ENCODE measurements at places on chromosomes 5 and 9.

DNA sequence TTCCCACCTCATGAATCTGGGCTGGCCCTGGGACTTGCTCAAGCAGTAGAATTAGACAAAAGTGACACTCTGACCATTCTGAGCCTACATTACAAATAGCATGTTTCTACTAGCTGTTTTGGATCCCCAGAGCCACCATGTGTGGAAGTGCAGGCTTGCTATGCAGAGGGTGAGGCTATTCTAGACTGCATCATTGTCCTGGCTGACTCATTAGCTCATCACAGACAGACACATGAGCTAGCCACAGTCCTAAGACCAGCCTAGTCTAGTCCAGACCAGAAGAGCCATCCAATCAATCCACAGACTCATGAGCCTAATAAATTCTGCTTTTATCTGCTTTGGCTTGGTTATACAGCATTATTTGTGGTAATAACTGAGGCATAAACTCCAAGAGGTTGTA lies 351.9 kb downstream of the PRELID2 start:
- no peak for DNase-seq

DNA sequence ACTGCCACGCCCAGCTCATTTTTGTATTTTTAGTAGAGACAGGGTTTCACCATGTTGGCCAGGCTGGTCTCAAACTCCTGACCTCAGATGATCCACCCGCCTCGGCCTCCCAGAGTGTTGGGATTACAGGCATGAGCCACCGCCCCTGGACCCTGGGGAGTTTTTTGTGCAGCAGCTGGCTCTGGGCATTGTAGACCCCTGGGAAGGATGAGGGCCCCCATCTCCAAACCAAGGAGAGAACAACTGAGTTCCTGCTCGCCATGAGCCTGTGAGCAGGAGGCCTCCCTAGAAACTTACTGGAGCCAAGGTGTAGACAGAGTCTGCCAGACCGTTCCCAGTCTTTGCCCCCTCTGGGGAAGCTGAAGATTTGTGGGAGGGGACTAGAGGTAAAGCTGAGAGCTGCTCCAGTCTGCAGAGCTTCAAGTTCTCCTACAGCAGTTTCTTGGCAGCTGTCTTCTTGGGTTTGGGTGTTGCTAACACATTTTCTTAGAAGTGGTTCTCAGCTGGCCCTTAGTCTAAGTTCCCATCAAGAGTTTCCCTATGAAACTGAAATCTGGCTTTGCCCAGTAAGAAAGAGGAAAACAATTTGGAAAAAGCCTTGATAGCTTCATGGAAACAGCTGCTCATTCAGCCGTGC lies 12.4 kb downstream of the NUDT2 start:
- no peak for DNase-seq

DNA sequence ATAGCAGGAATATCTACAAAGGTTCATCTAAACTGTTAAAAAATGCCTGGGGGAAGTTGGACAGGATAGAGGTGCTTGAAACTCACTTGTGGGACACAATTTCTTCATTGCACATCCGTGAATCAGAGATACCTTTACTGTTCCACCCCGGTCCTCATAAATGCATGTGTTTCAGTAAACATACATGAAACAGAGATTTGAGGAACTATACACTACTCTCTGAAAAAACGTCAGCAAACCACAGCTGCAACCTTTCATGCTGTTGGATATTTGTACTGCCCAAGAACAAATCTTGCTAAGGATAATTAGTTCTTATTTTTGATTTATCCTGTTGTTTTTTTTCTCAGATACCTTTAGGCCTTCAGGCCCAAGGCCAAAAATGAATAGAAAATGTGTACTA lies 337.3 kb downstream of the KDM4C start:
- DNase-seq = no peak

- no peak for DNase-seq
Measured at GRCh38 chr5:10600626-10601245, 36.9 kb downstream of the ANKRD33B start.

DNA sequence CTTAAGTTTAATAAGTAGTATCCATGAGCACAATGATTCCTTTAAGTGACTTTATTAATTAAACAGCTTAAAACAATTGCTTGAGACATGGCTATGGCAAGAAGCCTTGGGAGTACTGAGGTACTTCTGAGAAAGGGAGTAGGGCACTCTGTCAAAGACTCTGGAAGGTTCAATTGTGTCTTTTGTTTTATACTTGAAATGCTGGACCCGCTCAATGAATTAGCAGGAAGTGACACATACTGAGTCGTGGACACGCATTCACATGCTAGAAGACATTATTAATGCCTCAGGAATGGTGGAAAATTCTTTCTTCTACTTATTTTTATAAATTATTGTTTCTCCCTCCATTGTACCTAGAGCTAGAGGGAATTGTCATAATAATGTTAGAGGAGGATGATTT lies 347.3 kb upstream of the ZNF608 start:
- DNase-seq = no peak

DNA sequence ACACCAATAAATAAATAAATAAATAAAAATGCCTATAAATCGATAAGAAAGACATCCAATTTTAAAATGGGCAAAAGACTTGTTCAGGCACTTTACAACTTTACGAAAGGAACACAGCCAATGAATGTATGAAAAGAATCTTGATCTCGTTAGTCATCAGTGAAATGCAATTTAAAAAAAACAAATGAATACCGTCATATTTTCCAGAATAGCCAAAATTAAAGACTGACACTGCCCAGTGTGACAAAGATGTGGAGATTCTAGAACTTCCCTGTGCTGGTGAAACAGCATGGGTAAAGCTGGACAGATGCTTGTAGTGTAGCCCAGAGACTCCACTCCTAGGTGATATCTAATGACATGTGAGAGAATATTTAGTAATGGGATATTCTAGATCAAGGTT lies 127.1 kb downstream of the GOLPH3 start:
- no peak for DNase-seq

- DNase-seq = no peak
Measured at GRCh38 chr5:92884469-92884868, 696.5 kb downstream of the NR2F1-AS1 start.

GRCh38 chr5:257148-257547 lies 14.3 kb upstream of the PDCD6 start:
- DNase-seq = no peak

Measured in left renal cortex interstitium (tissue), 4 donors.